Aorta (tissue), 5 donors: ENCODE measurements at places on chromosomes 5 and 9.

- no peak for DNase-seq
Measured at GRCh38 chr9:95017661-95018060, 291.2 kb downstream of the AOPEP start.

- DNase-seq: no peak
Measured at GRCh38 chr5:146755793-146756192, 122.8 kb downstream of the PPP2R2B start.

GRCh38 chr9:117706421-117707116 lies 2.4 kb downstream of the TLR4 start:
- no peak for DNase-seq

GRCh38 chr9:84849049-84849448 lies 179.5 kb downstream of the NTRK2 start:
- DNase-seq: no peak

GRCh38 chr9:33466565-33467495 lies 6.9 kb downstream of the NOL6 start:
- peak; percentile 88 for DNase-seq

GRCh38 chr9:80359291-80359690 lies 787.5 kb downstream of the TLE4 start:
- DNase-seq: no peak

GRCh38 chr9:134847752-134848432 lies 32.7 kb upstream of the FCN2 start:
- DNase-seq: peak; percentile 29

DNA sequence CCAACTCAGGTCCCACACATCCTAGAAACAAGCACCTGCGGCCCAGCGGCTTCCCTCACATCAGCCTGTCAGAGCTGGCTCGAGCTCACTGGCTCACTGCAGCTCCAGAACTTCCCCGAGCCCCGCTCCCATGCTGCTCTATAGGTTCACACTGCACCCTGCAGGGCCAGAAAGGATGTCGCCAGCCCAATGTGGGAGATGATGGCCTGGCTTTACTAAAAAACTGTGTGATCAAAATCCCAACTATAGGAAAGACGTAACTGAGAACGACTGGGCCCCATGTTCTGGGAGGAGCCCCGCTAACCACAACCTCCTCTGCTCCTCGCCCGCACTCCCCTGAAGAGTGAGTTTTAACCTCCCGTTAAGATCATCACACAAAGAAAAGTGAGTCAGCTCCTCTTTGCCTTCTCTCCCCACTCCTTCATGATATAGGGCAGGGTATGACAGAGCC lies 4.6 kb downstream of the SURF4 start:
- DNase-seq: no peak

DNA sequence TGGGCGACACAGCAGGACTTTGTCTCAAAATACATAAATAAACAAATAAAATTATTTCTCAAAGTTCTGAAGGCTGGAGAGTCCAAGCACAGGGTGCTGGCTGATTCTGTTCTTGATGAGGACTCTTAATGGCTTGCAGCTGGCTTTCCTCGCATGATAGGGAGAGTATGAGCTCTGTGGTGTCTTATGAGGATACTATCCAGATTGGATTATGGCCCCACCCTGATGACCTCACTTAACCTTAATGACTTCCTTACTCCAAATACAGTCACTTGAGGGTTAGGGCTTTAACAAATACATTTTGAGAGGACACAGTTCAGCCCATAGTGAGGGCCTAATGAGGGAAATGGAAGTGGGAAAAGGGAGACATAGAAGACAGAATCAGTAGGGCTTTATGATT lies 87.7 kb downstream of the FOCAD start:
- no peak for DNase-seq

DNA sequence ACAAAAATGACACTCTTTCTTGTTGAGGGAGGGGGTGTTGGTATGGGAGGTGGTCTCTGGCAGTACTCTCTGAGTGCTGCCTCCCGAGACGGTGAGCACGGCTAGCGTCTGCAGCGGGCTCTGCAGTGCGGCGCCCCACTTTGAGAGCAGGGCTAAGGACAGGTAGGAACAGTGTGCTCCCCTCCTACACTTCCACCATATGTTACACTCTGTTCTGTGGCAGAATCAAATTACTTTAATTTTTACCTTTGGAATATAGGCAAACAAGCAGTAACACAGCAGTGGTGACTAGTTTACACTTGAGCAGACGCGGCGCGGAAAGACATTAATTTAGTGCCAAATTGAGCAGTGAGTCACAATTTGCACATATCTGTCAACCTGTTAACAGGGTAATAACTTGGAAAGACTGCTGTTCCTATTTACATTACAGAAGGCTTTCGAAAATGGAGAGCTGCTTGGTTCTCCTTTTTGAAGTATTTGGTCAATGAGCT lies 136.3 kb downstream of the MED27 start:
- DNase-seq: no peak

- DNase-seq: no peak
Measured at GRCh38 chr5:3828761-3829160, 233.1 kb downstream of the IRX1 start.

GRCh38 chr5:139446956-139447779 lies 7.8 kb upstream of the DNAJC18 start:
- DNase-seq: no peak

GRCh38 chr5:169411786-169412430 lies 111.0 kb upstream of the SLIT3 start:
- no peak for DNase-seq

- peak; percentile 71 for DNase-seq
Measured at GRCh38 chr5:111072949-111073682, 1.6 kb downstream of the TSLP start.

DNA sequence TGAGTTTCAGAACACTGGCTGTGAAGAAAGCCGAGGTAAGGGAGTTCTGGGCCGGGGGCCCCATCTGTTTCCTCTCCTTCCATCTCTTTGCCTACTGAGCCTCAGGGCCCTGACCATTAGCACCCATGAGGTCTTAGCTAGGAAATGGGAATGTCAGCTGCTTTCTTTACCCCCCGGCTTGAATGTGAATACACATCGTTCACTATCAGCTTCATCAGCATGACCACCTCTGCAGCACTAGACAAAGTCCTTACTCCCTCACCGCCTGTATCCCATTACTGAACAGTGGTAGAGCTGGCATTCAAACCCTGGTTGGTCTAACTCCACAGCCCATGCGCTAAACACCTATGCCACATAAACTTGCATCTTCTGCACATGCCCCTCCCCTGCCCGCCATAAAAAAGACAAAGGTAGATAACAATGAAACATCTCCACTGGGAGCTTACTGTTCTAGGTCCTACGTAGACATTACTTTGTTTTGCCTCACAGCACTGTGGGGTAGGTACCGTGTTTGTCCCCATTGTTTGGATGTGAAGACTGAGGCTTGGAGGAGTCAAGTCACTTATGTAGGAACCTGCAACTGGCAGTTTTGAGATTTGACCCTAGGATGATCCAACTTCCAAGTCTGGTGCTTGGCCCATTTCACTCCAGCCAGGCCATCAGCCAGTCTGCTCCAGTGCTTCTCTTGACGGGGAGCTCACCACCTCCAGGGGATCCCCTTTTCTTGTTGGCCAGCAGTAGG lies 93.3 kb downstream of the AMBP start:
- no peak for DNase-seq

GRCh38 chr5:74992791-74993190 lies 59.6 kb downstream of the GCNT4 start:
- DNase-seq: no peak

GRCh38 chr5:107469485-107470294 lies 201.0 kb downstream of the EFNA5 start:
- no peak for DNase-seq

GRCh38 chr9:98836206-98836605 lies 28.7 kb downstream of the GALNT12 start:
- DNase-seq: no peak

DNA sequence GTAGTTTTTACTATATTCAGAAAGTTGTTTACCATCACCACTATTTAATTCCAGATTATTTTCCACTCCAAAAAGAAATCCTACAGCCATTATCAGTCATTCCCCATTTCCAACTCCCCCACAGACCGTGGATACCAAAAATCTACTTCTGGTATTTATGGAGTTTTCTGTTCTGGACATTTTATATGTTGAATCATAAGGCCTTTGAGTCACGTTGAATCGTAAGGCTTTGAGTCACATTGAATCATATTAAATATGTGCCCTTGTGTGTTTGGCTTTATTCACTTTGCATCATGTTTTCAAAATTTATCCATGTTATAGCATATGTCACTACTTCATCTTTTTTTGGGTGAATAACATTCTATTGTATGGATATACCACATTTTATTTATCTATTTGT lies 454.1 kb upstream of the NUDT12 start:
- no peak for DNase-seq

DNA sequence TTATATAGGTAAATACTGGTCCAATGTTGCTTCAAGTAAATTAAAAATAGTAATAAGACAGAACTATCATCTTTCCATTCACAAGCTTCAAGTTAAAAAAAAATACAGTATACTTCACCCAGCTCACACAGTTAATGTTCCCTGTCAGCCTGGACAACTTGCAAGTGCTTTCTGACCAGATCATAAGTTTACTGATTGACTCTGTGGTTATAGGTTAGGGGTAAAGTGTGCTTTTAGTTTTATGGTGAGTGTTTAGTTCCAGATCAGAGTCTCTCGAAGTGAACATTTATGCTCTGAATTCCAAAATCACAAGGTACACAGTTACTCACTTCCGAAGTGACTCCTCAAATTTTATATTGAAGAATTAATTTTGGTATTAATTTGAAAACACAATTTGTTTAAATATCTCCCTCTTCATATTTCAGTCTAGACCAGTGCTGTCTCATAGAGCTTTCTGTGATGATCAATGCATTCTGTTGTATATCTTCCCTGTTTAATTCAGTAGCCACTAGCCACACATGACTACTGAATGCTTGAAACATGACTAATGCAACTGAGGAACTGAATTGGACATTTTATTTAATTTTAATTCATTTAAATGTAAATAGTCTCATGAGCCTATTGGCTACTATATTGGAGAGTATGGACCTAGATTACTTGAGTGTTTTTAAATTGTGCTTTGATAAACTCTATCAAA lies 90.7 kb downstream of the MEF2C start:
- DNase-seq: no peak

DNA sequence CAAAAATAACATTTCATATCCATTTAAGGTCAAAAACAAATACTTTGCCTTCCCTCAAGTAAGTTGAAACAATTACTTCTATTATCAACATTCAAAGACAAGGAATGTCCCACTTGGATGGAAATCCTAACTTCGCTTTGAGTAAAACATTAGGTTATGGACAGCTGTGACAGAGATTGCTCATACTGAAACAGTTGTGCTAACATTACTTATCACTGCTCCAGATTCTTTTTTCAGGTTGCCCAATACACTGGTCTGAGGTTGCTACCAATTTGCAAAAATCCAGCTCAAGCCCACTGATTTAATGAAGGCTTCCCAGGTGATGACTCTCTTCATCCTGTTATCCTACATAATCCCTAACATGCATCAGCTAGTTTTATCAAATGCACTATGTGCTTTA lies 98.3 kb downstream of the UBAP2 start:
- DNase-seq: no peak

DNA sequence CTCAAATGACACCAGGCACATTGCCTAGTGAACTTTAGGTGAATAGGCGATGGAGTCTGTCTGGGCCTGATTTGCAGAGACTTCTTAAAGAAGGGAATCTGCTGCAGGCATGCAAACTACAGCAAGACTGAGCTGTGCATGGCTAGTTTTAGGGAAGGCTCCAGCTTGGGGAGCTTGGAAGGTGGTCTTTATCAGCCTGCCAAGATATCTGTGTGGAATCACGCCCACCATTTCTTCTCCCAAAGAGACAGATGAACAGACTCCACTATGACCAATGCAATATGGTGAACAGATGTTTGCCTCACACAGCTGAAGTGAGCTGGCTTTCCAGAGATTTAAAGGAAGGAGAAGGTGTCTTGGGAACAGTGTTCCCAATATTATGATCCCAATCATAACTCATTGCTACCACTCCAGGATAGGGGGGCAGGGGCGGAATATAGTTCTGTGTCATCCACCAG lies 129.0 kb upstream of the HMHB1 start:
- no peak for DNase-seq

GRCh38 chr5:57094753-57095683 lies 78.8 kb upstream of the GPBP1 start:
- no peak for DNase-seq
